ENCODE measurements at places on chromosomes 16 and 17.

DNA sequence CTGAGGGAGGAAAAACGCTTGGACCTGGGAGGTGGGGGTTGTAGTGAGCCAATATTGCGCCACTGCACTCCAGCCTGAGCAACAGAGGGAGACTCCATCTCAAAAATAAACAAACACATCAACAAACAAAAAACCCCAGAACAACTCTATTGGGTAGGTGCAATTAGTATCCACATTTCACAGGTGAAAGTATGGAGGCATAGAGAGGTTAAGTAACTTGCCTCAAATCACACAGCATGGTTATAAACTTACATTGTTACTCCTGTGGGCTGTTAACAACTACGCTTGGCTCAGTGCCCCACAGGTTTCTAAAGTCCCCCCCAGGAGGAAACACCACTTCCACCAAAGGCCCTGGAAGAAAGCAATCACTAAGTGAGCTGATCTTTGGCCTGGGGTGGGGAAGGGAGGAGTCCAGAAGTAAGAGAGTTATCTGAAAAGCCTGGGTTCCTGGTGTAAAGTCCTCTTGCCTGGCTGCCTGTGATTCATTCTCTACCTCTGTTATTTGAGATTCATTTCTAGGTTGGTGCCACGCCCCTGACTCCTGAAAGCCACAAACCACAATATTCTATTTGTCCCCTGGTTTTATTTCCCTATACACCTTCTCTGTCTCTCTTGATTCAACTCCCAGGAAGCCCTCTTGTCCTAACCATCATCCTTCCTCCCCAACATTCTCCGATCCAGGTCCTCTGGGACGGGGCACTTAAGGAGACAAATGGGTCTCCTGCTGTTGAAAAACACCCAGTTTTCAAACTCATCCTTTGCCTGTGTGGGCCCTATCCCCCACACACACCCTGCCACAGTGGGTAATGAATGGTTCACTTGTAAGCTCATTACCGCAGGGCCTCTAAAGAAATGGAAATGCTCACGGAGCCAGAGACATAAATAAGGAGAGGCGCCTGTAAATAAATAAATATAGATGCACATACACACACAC is 195.4 kb downstream of the XYLT1 start:
- DNase-seq, result no peak

DNA sequence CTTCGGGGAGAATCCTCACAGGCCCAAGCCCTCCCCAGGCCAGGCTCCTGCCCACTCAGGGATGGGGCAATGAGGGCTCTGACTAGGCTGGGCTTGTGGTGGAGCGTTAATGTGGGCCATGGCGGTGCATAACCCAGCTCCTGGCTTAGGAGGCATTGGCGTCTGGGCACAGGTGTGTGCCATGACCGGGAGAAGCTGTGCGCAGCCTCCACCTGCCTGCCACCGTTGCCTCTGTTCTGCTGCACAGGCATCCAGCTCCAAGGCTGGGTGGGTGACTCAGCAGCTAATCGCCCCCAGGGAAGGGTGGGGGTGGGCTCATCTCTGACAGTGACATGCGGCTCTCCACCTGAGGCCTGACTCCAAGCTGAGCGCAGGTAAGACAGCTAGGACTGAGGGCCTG is 3.5 kb upstream of the ARHGAP27 start:
- DNase-seq, result no peak

DNA sequence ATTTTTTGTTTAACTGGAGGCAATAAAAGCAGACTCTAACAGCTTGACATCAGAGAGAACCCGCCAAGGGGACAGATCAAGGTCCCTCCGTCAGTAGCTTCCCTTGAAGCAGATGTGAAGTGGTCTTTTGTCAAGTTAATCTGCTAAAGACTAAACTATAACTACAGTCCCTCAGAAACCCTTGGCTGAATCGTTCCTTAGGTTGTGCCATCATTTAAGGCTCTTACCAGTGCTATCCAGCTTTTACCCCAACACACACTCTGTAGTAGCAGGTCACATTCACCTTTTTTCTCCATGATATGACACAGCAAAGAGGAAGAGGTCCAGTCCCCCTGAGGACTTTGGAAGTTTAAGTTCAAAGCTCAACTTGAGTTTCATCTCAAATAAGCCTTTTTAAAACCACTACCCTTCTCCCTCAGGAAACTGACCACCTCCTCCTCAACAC is 49.7 kb downstream of the ERN1 start:
- no peak for DNase-seq

DNA sequence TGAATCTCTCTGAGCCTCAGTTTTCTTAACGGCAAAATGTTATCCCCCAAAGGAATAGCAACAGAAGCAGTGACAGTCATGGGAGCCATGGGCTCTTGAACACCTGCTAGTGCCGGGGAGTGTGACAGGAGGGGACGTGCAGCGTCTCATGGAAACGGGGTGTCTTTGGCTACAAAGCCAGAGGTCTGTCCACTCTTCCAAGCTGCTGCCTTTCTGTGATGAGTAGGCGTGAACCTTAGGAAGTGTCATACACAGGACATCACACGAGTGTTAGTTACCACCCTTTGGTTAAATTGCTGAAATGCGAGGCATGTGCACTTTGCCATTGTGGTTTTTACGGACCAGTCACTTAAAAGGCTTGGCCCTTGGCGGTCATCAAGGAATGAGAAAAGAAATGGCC is 93.4 kb downstream of the IRF8 start:
- DNase-seq, result no peak

GRCh38 chr17:44759086-44759915 is 513 bp downstream of the ADAM11 start:
- no peak for DNase-seq

- DNase-seq, result no peak
These were observed 38.3 kb downstream of the CDK5R1 start for GRCh38 chr17:32525122-32525521.

GRCh38 chr17:36525888-36526287 is 8.8 kb downstream of the MYO19 start:
- no peak for DNase-seq

DNA sequence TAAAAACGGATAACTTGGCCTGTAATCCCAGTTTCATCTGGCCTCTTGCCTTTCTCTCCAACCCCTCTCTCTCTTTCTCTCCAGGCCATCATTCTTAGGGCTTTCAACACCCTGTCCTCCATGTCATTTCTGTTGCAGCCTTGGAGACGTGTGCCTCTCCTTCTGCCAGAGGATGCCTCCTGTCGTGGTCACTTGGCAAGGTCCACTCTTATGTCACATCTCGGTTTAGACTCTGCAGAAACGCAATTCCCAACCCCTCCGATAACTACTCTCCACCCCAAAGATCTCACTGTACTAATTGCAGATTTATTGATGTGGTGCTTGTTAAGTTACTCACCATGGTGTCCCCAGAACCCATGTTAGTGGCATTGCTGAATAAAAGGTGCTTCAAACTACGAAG is 787.3 kb upstream of the RBFOX1 start:
- no peak for DNase-seq

DNA sequence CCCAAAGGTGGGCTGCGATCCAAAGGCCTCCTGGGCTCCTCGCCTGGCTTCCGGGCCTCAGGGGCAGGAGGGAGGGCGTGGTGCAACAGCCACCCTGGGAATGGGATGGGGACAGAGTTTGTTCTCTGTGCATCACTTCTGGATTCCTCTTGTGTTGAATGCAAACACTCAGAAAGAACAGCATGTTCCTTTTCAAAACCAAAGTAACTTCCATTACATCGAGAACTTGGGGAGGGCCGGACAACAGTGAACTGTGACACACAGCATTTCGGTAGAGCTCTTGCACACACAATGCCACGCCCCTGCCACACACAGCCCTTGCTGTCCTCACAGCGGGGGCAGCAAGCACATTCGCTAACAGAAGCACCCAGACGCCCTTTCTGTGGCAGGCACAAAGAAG is 36.1 kb upstream of the FASN start:
- DNase-seq, result no peak

GRCh38 chr16:66740010-66740409 is 11.4 kb downstream of the DYNC1LI2 start:
- no peak for DNase-seq

GRCh38 chr16:57834936-57835335 is 32.6 kb upstream of the KIFC3 start:
- DNase-seq, result no peak

GRCh38 chr17:40103071-40103661 is 2.8 kb upstream of the NR1D1 start:
- no peak for DNase-seq

DNA sequence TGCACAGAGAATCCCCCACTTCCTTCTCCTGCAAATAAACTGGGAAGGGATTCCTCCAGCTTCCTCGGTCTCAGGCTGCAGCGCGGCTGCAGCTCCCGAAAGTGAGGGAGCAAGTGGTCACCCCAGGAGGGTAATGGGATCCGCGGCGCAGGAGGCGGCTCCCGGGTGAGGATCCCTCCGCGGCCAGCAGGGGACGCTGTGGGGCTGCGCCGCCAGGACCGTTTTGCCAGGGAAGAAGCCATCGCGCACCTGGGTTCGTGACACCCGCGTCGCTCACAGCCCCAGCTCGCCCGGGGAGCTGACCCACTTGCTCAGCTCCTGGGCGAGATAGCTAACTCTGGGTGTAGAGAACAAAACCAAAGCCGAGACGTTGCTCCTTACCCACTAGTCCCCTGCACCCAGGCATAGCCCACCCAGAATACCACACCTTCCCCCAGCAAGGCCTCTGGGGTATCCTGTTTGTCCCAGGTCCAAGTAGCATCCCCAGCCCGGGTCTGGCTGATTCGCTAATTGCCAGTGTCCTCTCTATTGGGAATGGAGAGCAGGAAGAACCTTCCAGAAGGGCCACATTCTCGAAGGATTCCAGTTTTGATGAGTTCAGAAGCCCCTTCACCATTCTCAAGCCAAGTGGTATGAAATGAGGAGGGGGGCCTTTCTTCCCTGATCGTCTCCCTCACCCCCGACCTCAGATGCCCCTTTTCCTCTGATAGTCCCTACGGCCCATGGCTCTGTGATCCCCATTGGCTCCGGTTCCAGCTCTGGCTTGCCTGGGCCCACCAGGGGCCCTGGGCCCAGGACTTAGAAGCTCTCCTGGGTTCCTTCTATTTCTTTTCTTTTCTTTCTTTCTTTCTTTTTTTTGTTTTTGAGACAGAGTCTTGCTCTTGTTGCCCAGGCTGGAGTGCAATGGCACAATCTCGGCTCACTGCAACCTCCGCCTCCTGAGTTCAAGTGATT is 14.1 kb downstream of the CYGB start:
- DNase-seq, result no peak

GRCh38 chr17:41772218-41772585 is 14.3 kb downstream of the JUP start:
- DNase-seq, result no peak

GRCh38 chr16:88676502-88677242 is 9.6 kb downstream of the SNAI3 start:
- no peak for DNase-seq

- no peak for DNase-seq
These were observed 82.6 kb upstream of the CNTNAP4 start for GRCh38 chr16:76194616-76195015.
